GM10248 (cell line): ENCODE measurements at places on chromosomes 1 and 21.

DNA sequence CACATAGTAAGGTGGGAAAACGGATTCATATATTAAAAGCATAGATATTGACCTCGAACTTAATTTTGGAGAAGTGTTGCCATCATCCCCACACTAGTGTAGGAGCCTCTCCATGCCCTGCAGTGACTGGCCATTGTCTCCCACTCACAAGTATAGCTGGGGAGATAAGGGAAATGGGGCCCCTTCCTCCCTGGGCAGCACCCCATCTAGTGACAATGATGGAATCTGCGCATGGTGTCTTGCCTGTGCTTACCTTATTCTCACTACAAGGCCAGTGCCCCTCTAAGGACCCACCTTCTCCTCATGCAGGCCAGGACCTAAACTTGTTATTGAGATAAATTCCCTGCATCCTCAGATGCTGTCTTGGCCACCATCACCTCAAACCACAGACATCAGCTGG is 374.9 kb downstream of the NTNG1 start:
- no peak for DNase-seq

GRCh38 chr1:41842993-41843755 is 75.5 kb downstream of the HIVEP3 start:
- DNase-seq, result no peak

DNA sequence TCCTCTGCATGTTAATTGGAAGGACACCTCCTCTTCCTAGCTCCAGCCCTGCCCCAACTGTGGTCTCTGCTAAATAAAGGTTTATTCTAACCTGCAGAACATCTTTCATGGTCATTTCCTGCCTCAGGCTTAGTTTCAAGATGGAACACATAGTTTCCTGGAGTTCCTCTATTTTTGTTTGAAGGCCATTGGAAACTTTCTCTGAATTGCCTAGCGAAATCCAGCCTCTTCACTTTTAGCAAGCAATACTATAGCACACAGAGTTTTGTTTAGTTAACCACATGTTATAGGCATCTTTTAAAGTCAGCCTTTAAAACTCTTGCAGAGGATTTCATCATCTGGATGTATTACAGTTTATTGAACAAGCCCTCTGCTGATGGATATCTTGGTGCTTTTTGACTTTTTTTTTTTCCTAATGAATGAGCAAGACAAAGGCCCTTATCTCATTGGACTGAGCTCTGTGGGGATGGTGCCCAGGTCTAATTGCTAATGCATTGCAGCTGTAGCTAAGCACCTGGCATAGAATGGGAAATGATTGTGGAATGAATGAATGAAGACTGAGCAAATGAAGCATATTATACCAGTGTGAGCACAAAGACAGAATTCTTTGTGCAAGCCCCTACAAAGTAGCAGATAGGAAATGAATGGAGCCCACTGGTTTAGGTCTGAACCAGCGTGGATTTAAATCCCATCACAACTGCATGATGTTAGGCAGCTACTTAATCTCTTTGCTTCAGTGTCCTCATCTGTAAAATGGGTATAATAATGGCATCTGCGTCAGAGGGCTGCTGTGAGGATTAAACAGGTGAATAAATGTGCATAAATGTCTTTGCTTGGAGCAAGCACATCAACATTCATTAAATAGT is 641 bp upstream of the CFAP107 start:
- no peak for DNase-seq

- peak; percentile 80 for DNase-seq
These were observed 35.6 kb upstream of the TMEM61 start for GRCh38 chr1:54944610-54945392.

DNA sequence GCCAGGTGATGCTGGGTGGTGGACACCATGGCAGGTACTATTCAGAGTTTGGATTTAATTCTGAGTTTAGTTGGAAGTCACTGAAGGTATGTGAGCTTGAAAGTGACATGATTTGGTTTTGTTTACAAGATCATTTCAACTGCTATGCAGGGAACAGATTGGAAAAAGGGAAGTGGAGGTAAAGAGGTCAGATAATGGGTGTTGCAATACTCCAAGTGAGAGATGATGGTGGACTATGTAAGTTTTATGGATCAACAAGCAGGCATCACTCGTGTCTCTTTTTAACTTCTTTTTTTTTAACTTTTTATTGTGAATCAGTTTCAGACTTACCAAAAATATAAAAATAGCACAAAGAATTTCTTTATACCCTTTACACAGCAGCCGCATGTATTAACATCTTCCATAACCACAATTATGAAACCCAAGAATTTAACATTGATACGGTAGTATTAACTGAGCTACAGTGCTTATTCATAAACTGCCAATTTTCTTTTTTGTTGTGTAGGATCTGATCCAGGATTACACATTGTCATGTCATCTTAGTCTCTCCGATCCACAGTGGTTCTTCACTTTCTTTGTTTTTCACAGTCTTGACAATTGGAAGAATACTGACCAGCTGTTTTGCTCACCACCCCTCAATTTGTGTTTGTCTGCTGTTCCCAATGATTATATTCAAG is 24.9 kb upstream of the NHLH2 start:
- no peak for DNase-seq

- DNase-seq, result no peak
These were observed 37.5 kb upstream of the KCNA10 start for GRCh38 chr1:110556471-110556807.

DNA sequence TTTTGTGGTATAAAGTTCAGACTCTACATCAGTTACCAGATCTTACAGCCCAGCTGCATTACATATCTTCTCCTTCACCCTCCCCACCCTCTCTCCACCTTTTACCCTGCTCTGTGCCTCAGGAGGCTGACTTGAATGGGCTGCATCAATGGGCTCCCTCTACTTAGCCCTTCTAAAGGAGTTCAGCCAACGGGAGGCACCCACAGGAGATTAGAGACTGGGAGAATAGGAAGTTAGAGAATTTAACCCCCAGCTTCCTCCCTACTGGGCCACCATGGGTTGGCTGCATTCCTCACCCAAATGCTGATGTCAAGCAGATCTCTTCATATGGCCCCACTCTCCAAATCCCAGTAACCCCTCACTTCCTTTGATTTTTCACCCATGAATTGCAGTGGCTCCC is 17.1 kb upstream of the DUSP23 start:
- no peak for DNase-seq

DNA sequence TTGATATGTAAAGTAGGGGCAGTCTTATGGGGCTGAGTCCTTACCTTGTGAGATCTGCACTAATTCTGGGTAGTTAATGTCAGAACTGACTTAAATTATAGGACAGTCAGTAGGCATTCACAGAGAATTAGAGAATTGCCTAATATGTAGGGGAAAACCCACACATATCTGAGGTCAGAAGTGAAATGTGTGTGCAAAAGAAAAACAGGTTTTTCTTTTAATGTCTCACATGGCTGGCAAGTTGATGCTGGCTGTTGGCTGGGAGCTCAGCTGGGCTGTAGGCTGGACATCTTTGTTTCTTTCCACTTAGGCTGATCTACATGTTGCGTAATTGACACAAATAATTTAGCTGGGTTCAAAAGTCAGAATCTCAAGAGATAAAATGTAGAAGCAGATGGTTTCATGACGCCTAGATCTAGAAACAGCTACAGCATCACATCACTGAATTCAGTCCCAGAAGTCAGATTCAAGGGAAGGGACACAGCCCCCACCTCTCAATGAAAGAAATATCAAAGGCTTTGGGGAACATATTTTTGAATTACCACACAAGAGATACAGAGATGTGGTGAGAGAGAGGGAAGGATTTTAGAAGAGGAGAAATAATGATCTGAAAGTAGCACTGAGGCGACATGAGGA is 98.9 kb downstream of the TNFSF18 start:
- DNase-seq, result no peak

DNA sequence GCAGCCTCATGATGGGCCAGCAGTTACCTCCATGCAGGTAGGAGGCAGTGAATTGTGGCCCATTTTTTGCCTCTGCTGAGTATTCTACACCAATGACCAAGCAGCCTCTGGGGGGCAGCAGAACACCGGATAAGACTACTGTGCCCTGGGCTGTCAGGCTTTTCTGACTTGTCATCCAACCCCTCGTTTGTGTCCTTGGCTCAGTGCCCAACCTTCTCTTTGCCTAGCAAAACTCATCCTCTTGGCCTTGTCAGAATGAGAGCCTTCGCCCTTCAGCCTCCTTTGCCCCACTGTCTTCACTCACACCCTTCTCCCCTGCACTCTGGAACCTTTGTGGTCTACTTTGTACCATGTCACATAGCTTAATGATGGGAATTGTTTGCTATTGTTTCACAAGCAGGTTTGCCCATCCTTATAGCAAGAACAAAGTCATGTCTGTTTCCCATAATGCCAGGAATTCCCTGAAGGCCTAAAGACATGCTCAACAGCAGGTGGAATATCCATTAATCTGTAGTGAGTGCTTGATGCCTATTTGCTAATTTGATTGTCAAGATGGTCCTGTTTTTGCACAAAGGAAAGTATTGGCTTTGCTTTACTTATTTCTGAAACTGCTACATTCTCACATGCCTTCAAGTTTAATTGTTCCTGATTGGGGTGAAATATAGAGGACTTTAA is 255.9 kb downstream of the HHAT start:
- DNase-seq, result peak; percentile 61

- DNase-seq, result no peak
These were observed 176.3 kb downstream of the LEPR start for GRCh38 chr1:65596768-65597167.

- DNase-seq, result no peak
These were observed 58.2 kb upstream of the LRRC8B start for GRCh38 chr1:89466307-89466930.

DNA sequence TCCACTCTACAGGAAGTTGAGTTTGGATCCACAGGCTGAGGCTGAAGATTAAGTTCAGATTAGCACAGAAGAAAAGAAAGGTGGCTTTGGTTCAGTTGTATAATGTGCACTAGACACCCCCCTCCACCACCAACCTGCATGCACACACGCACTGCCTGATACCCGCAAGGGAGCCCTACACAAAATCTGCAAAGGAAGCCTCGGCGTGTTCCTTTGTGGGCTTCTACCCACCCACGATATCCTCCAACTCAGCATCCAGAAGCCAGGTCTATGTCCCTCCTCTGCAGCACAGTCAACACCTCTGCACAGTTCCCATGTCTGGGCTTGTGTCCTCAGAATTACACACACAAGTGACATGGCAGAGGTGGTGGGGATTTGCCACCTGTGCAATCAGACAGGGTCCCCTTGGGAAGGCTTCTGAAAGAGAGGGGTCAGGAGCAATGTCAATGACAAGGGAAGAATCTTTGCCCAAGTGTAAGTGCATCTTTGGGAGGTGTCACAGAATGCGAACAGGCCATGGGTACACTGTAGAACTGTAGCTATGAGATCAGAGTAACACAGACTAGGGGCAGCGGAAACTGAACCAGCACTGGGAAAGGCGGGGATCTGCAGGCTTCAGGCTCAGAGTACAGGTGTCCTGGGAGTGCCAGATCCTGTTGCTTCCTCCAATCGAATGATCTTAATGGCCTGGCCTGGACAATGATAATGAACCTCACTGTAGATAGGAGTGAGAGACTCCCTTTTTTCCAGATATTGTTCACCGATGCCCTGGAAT is 148.6 kb upstream of the ETV3 start:
- DNase-seq, result no peak

- no peak for DNase-seq
These were observed 60.5 kb upstream of the SOD1 start for GRCh38 chr21:31599013-31599412.

GRCh38 chr1:184929711-184930202 is 44.6 kb downstream of the NIBAN1 start:
- no peak for DNase-seq

- DNase-seq, result no peak
These were observed 53.9 kb downstream of the COQ8A start for GRCh38 chr1:226993814-226994585.

- DNase-seq, result no peak
These were observed 24.6 kb downstream of the UBE4B start for GRCh38 chr1:10057343-10057742.

DNA sequence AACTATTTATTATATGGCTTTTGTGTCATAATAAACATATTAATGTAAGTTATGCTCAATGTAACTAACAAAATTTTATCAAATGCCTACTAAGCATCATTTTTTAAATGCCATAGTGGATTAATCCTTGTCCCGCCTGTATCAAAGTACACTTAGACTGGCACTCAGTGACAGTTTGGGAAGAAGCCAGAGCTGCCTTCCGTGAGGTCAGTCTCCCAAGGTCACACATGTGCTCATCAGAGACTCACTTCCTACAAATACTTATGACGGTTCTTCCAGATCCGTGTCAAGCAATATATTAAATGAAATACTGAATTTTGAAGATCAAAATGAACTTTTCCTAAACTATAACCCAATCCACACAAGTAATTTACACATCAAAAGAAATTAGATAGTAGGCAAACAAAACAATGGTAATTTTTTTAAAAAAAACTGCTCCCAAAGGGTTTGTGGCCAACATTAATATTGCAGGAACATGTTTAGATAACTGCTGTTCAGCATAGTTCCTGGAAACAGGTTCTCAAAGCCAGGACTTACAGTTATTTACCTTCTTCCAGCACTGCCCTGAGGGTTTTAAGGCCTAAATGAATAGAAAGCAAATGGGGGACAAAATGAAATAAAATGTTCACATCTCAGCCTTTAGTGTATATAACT is 27.2 kb downstream of the WLS start:
- no peak for DNase-seq

DNA sequence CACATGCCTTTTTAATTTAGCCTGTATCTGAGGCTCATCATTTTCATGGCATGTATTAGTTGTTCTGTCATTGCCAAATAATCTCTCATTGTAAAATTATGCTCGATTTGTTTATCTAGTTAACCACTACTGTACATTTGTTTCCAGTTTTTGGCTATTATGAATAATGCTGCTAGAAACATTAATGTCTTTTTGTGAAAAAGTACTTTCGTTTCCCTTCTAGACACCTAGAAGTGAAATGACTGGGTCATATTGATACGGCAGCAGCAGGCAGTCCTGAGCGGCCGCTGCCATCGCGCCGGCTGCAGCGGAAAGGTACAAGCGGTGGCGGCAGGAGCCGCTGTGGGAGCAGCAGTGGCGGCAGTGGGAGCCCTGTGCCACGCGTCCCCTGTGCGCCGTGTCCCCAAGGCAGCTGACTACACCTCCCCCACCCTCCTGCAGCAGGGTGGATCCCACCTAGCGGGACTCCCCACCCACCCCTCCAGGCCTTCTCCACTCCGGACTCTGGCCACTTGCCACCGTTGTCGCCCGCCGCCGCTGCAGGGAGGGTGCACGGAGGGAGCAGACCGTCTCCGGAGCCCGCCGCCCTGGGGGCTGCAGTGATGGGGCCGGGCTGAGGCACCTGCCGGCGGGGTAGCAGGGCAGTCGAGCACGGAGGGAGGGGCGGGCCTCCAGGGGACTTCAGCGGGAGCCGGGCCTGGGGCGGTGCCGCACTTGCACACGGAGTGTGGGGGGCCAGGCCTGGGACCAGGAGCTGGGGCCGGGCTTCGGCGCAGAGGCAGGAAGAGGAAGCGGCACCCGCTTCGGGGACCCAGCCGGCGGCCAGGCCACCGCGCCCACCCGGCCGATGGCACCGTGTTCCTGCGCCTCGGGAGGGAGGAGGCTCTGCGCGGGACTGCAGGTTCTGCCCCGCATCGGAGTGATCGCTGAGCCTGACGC is 66.8 kb upstream of the RGS7 start:
- DNase-seq, result peak; percentile 26

- DNase-seq, result no peak
These were observed 43.7 kb downstream of the UBIAD1 start for GRCh38 chr1:11316701-11317100.

- DNase-seq, result no peak
These were observed 60.0 kb downstream of the MEGF6 start for GRCh38 chr1:3551290-3551678.
